ENCODE measurements at places on chromosomes 3 and 15.
A peak's percentile ranks its signal among the peaks of the same experiment; 100 is the strongest.

- DNase-seq = peak; percentile 39
Observed at GRCh38 chr3:134249935-134250716, 533 bp downstream of the RYK start.

DNA sequence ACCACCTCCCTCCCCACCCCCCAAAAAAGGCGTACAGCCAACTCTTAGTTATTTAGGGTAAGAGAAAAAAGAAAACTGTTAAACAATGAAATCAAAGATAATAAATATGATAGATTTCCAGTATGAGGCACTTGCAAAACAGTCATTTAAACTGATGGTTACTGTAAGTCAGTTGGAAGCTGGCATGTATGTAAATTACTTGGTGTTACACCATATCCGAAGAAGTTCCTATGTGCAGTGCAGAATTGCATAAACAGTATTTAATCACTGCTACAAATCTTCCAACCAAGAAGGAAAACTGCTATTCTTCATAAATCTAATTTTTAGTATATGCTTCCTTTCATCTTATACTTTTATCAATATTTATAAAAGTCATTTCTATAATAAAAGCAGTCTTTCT is 62.0 kb downstream of the LEO1 start:
- no peak for DNase-seq

- DNase-seq = no peak
Observed at GRCh38 chr15:76206325-76206976, 104.8 kb downstream of the ETFA start.

DNA sequence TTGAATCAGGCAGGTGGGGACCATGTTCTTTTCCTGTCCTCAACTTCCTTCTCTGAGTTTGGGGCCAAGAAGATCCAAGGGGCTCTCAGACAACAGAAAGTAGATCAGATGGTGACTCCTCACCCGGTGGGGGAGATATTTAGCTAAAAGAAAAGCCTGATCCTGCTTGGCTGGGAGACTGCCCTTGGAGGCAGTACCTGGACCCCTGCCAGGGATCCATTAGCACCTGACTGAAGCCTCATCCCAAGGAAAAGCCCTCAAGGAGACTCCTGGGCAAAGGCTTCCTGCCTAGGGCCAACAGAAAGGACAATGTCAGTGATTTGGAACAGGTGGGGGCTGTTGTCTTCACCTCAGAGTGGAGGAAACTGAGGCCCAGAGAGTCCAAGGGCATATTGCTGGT is 33.5 kb upstream of the HHATL start:
- no peak for DNase-seq

Data from suppressor macrophage treated with lipopolysaccharide for 4 hours (primary cell).